ENCODE measurements at places on chromosomes 5 and 9. TPM values are rescaled to one million over a fixed set of nuclear protein-coding genes. Genes with fewer than 3 reads are reported as not detected.

Gene SERF1B
- 43.5 TPM for total RNA-seq

Gene CDC20B
- total RNA-seq, result not detected

Gene FCN1
- 14.3 TPM for total RNA-seq

Gene PITX1
- not detected for total RNA-seq

Gene ANKRD33B
- 4.9 TPM for total RNA-seq

Gene LCNL1
- not detected for total RNA-seq

Gene SPOCK1
- 25.2 TPM for total RNA-seq

Gene DIMT1
- total RNA-seq, result 28.8 TPM

Gene TMEM174
- not detected for total RNA-seq

Gene BSPRY
- total RNA-seq, result 0.14 TPM

Gene C9orf40
- 4.5 TPM for total RNA-seq

Gene ARID3C
- not detected for total RNA-seq

Gene PRR16
- 25.5 TPM for total RNA-seq

Gene SLC1A1
- total RNA-seq, result 3.7 TPM

Gene CCDC112
- total RNA-seq, result 8.4 TPM

Gene SLC34A1
- total RNA-seq, result not detected

Gene FYB1
- 29.8 TPM for total RNA-seq

Gene OR1J2
- total RNA-seq, result not detected

Gene TIFAB
- not detected for total RNA-seq

Gene NR6A1
- 4.6 TPM for total RNA-seq

Gene PCDHGA11
- total RNA-seq, result 11.6 TPM

Gene ADRB2
- total RNA-seq, result 3.7 TPM

Gene SOHLH1
- total RNA-seq, result not detected

Gene FAM153A
- total RNA-seq, result 2.0 TPM

Gene PKD2L2
- total RNA-seq, result not detected

Gene FANCG
- 2.2 TPM for total RNA-seq

Gene MLANA
- total RNA-seq, result not detected

Gene RASEF
- total RNA-seq, result not detected

Data from thoracic aorta (tissue), 2 donors.